ENCODE measurements at places on chromosomes 11 and 22.

GRCh38 chr11:45250035-45250718 lies 36.0 kb downstream of the SYT13 start:
- no peak overlapping the region for H3K27ac ChIP-seq
- H3K4me1 ChIP-seq, result no peaks in the 10 kb centered on the region
- no peaks in the 10 kb centered on the region for H3K27me3 ChIP-seq
- no peaks in the 10 kb centered on the region for H3K36me3 ChIP-seq

DNA sequence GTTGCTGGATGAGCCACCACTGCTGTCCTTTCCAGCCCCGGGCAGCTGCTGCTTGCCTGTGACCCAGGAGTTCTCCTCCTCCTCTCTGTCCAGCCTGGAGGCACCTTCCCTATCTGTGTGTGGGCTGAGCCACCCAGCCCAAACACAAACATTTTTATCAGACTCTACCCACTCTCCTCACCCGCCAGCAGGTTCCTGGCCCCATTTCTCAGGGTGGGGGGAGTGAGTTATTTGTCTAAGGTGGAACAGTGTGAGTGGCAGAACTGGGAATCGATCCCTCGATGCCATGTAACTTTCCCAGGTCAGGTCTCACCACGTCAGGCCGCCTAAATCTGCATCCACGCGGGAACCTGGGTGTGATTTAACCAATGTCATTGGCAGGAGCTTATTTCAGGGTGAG lies 20.8 kb upstream of the SMIM38 start:
- no peak overlapping the region for H3K4me3 ChIP-seq
- H3K27ac ChIP-seq, result no peak overlapping the region
- H3K27me3 ChIP-seq, result no peaks in the 10 kb centered on the region
- no peak for DNase-seq
- no peaks in the 10 kb centered on the region for H3K36me3 ChIP-seq
- H3K4me1 ChIP-seq, result no peaks in the 10 kb centered on the region

DNA sequence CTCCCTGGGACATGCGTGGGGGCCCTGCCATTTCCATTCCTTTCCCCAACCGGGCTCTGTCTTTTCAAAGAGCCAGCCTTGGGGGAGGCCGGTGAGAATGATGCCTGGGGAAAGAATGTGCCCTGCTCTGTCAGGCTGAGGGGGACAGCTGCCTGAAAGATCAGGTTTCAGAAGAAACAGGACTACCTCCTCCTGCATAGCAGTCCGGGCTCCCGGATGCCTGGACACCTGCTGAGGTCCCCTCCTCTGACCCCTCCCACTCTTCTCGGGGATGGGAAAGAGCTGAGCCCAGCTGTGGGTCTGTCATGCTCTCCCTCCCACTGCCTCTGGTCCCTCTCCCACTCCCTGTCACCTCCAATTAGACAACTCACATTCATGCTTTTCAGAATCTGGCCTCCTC lies 41.8 kb upstream of the CDON start:
- DNase-seq, result no peak
- no peak overlapping the region for H3K4me3 ChIP-seq
- no peaks in the 10 kb centered on the region for H3K36me3 ChIP-seq
- no peaks in the 10 kb centered on the region for H3K4me1 ChIP-seq
- H3K27ac ChIP-seq, result no peak overlapping the region

DNA sequence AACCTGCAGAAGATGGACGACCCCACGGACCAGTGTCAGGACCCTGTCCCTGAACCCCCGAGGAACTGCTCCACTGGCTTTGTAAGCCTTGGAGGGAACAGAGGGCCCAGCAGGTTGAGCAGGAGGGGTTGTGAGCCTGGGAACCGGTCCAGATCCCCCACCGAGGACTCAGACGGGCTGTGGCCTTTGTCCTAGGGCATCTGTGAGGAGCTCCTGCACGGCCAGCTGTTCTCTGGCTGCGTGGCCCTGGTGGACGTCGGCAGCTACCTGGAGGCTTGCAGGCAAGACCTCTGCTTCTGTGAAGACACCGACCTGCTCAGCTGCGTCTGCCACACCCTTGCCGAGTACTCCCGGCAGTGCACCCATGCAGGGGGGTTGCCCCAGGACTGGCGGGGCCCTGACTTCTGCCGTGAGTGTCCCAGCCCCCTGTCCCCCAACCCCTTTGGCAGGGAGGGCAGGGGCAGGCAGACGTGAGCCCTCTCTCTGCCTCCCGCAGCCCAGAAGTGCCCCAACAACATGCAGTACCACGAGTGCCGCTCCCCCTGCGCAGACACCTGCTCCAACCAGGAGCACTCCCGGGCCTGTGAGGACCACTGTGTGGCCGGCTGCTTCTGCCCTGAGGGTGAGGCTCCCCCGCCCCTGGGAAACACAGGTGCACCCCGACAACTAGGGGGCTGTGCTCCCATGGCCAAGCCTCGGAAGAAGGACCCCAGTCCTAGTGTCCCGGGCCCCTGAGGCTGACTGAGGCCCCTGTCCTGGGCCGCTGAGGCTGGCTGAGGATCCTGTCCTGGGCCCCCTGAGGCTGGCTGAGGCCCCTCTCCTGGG lies 6.4 kb downstream of the MUC5AC start:
- no peaks in the 10 kb centered on the region for H3K27me3 ChIP-seq
- H3K4me3 ChIP-seq, result no peak overlapping the region
- H3K27ac ChIP-seq, result no peak overlapping the region
- no peaks in the 10 kb centered on the region for H3K4me1 ChIP-seq

- no peaks in the 10 kb centered on the region for H3K36me3 ChIP-seq
- no peaks in the 10 kb centered on the region for H3K27me3 ChIP-seq
- H3K4me3 ChIP-seq, result no peak overlapping the region
Measured at GRCh38 chr11:70467201-70468085, 69.1 kb downstream of the CTTN start.

DNA sequence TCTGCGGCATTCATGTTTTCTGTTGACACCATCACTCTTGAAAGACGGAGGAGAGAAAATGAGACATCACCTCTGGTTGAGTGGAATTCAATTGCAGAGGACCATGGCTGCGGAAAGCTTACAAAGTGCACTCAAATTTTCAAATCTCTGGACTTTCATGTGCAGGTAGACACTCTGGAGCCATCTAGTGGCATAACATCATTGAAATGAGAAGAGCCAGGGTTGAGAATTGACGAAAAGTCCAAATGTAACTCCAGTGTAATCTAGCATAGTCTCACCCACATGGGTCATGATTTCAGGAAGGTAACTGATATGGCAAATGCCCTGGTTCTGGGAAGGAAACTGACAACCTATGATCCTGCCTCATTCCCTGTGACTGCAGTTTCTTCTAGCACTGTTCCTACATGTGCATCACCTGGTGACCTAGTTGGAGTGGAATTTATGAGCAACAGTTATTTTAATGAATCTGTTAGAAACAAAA lies 687.8 kb downstream of the KCNA4 start:
- H3K27me3 ChIP-seq, result no peaks in the 10 kb centered on the region
- no peak overlapping the region for H3K27ac ChIP-seq
- no peak for DNase-seq

GRCh38 chr22:49765091-49765771 lies 62.4 kb downstream of the BRD1 start:
- no peak overlapping the region for H3K27ac ChIP-seq
- no peaks in the 10 kb centered on the region for H3K36me3 ChIP-seq

DNA sequence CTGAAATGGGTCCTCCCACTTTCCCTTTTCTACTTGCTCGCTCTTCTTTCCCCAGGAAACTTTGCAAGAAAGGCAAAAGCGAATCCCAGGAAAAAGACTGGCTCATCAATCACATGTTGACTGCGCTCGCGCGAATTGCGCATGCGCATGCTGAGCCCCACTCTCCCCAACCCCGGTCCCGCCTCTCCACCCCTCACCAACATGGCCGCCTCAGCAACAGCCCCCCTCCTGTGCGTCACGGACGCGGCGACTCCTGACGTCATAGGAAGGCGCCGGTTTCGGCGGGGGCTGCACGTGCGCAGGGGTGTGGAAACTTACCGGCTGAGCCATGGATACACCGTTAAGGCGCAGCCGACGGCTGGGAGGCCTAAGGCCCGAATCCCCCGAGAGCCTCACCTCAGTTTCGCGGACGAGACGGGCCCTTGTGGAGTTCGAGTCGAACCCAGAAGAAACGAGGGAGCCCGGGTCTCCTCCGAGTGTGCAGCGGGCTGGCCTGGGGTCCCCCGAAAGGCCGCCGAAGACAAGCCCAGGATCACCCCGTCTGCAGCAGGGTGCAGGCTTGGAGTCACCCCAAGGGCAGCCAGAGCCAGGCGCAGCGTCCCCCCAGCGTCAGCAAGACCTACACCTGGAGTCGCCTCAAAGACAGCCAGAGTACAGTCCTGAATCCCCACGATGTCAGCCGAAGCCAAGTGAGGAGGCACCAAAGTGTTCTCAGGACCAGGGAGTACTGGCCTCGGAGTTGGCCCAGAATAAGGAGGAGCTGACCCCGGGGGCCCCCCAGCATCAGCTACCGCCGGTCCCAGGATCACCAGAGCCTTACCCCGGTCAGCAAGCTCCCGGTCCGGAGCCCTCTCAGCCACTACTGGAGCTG lies at the start of gene CCDC86:
TSS of gene CCDC86 (plus strand) at position 317 of the 871 bp plus-strand sequence. CDS start at position 329, 12 bp downstream.
- H3K27me3 ChIP-seq, result no peaks in the 10 kb centered on the region
- DNase-seq, result peak; percentile 96
- peaks cover 28% of the 10 kb centered on the region for H3K4me1 ChIP-seq
- no peaks in the 10 kb centered on the region for H3K36me3 ChIP-seq

DNA sequence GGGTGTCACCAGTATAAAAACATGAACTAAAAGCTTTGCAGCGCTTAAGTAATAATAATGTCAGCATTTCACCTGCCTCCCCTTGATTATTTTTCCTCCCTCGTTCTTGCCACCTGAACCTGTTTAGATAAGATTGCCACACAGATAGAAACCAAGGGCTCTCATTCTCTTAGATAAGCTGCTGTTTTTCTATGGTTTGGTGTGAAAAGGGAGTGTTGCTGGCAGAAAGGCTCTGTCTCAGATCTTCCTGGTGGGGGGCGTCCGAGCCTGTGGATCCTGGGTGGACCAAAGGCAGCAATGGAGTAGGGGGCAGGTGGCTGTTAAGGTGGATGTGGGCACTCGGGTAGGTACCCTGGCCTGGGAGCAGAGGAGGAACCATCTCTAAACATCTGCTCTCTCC lies 147.5 kb downstream of the ST3GAL4 start:
- no peaks in the 10 kb centered on the region for H3K36me3 ChIP-seq
- peaks cover 9% of the 10 kb centered on the region for H3K27me3 ChIP-seq
- no peak for DNase-seq

GRCh38 chr22:25564320-25564978 lies at the start of gene GRK3:
GRK3 (plus strand) TSS chr22:25564675; CDS start chr22:25565041, 366 bp downstream.
- no peaks in the 10 kb centered on the region for H3K27me3 ChIP-seq
- peaks cover 8% of the 10 kb centered on the region for H3K4me1 ChIP-seq
- no peaks in the 10 kb centered on the region for H3K36me3 ChIP-seq
- peak within 1 kb of the TSS; percentile 25 for H3K27ac ChIP-seq
- H3K4me3 ChIP-seq, result no peak within 1 kb of the TSS
- DNase-seq, result peak; percentile 68

- no peak overlapping the region for H3K4me3 ChIP-seq
- no peak overlapping the region for H3K27ac ChIP-seq
- H3K27me3 ChIP-seq, result no peaks in the 10 kb centered on the region
- no peaks in the 10 kb centered on the region for H3K36me3 ChIP-seq
Measured at GRCh38 chr11:2465202-2466068, 20.6 kb downstream of the KCNQ1 start.

DNA sequence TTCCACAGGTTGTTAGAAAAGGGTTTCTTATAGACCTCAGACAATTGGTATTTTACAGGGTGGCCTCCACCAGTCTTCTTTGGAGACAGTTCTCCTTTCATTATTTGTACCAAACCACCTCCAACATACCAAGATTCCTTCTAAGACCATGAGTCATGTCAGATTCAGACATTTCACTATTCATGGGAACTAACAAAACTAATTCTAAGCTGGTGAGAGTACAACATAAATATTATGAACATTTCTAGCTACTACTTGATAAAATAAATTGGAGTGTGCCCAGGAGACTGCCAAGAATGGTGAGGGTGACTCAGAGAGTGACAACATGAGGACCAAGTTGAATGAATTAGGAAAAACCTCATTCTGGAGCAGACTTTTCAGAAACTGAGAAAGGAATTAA lies 494.6 kb upstream of the LRRC4C start:
- no peak overlapping the region for H3K27ac ChIP-seq
- H3K27me3 ChIP-seq, result no peaks in the 10 kb centered on the region
- no peak for DNase-seq
- no peaks in the 10 kb centered on the region for H3K4me1 ChIP-seq

GRCh38 chr11:46247659-46248058 lies 29.8 kb upstream of the CREB3L1 start:
- H3K27ac ChIP-seq, result no peak overlapping the region
- no peak overlapping the region for H3K4me3 ChIP-seq
- no peak for DNase-seq
- no peaks in the 10 kb centered on the region for H3K36me3 ChIP-seq
- H3K27me3 ChIP-seq, result no peaks in the 10 kb centered on the region

GRCh38 chr22:36136475-36136874 lies 24.1 kb downstream of the APOL3 start:
- no peaks in the 10 kb centered on the region for H3K4me1 ChIP-seq
- H3K4me3 ChIP-seq, result no peak overlapping the region
- DNase-seq, result no peak
- peaks cover 3% of the 10 kb centered on the region for H3K36me3 ChIP-seq
- H3K27ac ChIP-seq, result no peak overlapping the region
- no peaks in the 10 kb centered on the region for H3K27me3 ChIP-seq

Data from liver (tissue), 10 donors.